CD14-positive monocyte (primary cell): ENCODE measurements at places on chromosomes 1 and 21. TPM values are rescaled to one million over a fixed set of nuclear protein-coding genes. Genes with fewer than 3 reads are reported as not detected.
A peak's percentile ranks its signal among the peaks of the same experiment; 100 is the strongest.

DNA sequence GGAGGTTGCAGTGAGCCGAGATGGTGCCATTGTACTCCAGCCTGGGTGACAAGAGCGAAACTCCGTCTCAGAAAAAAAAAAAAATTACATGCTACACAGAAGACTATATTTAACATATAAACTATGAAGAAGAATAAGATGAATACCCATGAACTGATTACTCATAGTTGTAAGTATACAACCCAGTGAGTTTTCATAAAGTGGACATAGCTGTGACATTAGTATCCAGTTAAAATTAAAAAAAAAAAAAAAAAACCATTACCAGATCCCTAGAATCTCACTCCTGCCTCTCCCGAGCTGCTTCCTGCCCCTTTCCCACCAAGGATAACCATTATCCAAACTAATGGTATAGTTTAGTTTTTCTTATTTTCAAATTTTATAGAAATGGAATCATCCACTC is 37.4 kb downstream of the UBE4B start:
- no peak overlapping the region for H3K27ac ChIP-seq
- no peak for DNase-seq
- peaks cover 8% of the 10 kb centered on the region for H3K36me3 ChIP-seq

DNA sequence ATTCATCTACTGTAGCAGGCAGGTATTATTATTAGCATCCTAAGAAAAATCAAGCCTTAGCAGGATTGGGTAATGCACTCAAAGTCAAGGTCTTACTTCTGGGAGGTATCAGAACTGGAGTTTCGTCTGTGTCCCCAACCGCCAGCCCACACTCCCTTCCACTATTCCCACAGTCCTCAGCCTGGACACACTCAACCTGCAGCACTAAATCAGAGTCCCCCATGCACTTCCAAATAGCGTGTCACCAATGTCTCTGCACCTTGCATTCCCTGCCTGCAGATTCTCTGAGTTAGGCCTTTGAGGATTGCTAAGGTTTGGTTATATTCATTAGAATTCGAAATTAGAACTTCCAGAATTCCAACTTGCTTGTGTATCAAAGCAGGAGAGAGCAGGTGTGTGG is 3.9 kb downstream of the LYPD8 start:
- no peaks in the 10 kb centered on the region for H3K27me3 ChIP-seq
- no peak overlapping the region for H3K4me3 ChIP-seq
- peak overlapping the region; percentile 37 for H3K27ac ChIP-seq
- no peaks in the 10 kb centered on the region for H3K36me3 ChIP-seq
- no peak for DNase-seq

- no peaks in the 10 kb centered on the region for H3K36me3 ChIP-seq
- H3K4me1 ChIP-seq, result peaks cover 8% of the 10 kb centered on the region
- H3K4me3 ChIP-seq, result no peak overlapping the region
- no peaks in the 10 kb centered on the region for H3K27me3 ChIP-seq
- DNase-seq, result no peak
- H3K27ac ChIP-seq, result no peak overlapping the region
Measured at GRCh38 chr1:30144831-30145230, 578.6 kb downstream of the MATN1 start.

GRCh38 chr1:224747578-224747977 is 131.5 kb downstream of the CNIH3 start:
- no peak overlapping the region for H3K4me3 ChIP-seq
- H3K4me1 ChIP-seq, result no peaks in the 10 kb centered on the region
- no peak for DNase-seq
- H3K27ac ChIP-seq, result no peak overlapping the region
- H3K36me3 ChIP-seq, result no peaks in the 10 kb centered on the region
- H3K27me3 ChIP-seq, result no peaks in the 10 kb centered on the region

DNA sequence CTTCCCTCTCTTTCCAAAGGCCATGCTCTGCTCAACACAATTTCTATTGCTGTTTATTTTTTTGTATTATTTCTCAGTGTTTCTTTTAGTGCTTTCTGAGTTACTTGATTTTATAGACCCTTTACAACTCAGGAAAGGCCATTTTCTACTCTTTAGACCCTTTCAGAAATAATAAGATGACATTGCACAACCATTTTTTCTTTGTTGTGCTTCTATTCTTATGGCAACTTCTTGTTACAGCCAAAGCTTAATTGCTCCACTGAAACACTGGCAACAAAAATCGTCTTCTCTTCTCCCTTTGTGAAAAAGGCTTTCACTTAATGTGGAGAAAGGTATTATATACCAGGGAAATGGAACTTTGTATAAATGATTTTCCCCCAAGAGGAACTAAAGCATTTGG is 39.0 kb upstream of the SAMSN1 start:
- H3K4me3 ChIP-seq, result no peak overlapping the region
- peak overlapping the region; percentile 34 for H3K27ac ChIP-seq
- H3K27me3 ChIP-seq, result no peaks in the 10 kb centered on the region
- H3K36me3 ChIP-seq, result no peaks in the 10 kb centered on the region
- peaks cover 15% of the 10 kb centered on the region for H3K4me1 ChIP-seq
- DNase-seq, result no peak

DNA sequence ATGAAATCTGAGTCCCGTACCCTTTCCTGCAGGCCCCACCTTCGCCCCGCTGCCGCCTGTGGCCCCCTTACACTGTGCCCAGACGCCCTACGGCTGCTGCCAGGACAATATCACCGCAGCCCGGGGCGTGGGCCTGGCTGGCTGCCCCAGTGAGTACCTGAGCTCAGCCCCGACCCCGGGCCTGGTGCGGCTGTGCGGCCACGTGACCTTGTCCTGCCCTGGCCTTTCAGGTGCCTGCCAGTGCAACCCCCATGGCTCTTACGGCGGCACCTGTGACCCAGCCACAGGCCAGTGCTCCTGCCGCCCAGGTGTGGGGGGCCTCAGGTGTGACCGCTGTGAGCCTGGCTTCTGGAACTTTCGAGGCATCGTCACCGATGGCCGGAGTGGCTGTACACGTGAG is 25.2 kb downstream of the AGRN start:
- H3K36me3 ChIP-seq, result no peaks in the 10 kb centered on the region
- H3K4me1 ChIP-seq, result peaks cover 5% of the 10 kb centered on the region
- H3K27me3 ChIP-seq, result peaks cover under 1% of the 10 kb centered on the region
- H3K27ac ChIP-seq, result no peak overlapping the region
- no peak overlapping the region for H3K4me3 ChIP-seq

Gene NID1
- 14.4 TPM for polyA plus RNA-seq

- no peaks in the 10 kb centered on the region for H3K27me3 ChIP-seq
- DNase-seq, result no peak
- no peak overlapping the region for H3K27ac ChIP-seq
- H3K4me1 ChIP-seq, result no peaks in the 10 kb centered on the region
Measured at GRCh38 chr1:165915932-165916348, 88.5 kb downstream of the UCK2 start.

Gene RNU1-4
- not detected for polyA plus RNA-seq

Gene TRIM67
- not detected for polyA plus RNA-seq

- no peaks in the 10 kb centered on the region for H3K36me3 ChIP-seq
- H3K27me3 ChIP-seq, result peaks cover 3% of the 10 kb centered on the region
- H3K27ac ChIP-seq, result no peak overlapping the region
- H3K4me3 ChIP-seq, result no peak overlapping the region
- no peak for DNase-seq
Measured at GRCh38 chr1:12539320-12539704, 78.7 kb downstream of the DHRS3 start.

Gene CYP2J2
- not detected for polyA plus RNA-seq

GRCh38 chr1:43708002-43708410 is 670 bp downstream of the ST3GAL3 start:
- peaks cover 37% of the 10 kb centered on the region for H3K4me1 ChIP-seq
- H3K27ac ChIP-seq, result peak overlapping the region; percentile 80
- H3K27me3 ChIP-seq, result no peaks in the 10 kb centered on the region
- H3K4me3 ChIP-seq, result peak overlapping the region; percentile 89
- DNase-seq, result no peak

- H3K36me3 ChIP-seq, result no peaks in the 10 kb centered on the region
- H3K27me3 ChIP-seq, result peaks cover 15% of the 10 kb centered on the region
- no peaks in the 10 kb centered on the region for H3K4me1 ChIP-seq
- no peak overlapping the region for H3K4me3 ChIP-seq
- no peak overlapping the region for H3K27ac ChIP-seq
Measured at GRCh38 chr1:110135246-110135645, 15.0 kb upstream of the SLC6A17 start.

Gene FMOD
- not detected for polyA plus RNA-seq

DNA sequence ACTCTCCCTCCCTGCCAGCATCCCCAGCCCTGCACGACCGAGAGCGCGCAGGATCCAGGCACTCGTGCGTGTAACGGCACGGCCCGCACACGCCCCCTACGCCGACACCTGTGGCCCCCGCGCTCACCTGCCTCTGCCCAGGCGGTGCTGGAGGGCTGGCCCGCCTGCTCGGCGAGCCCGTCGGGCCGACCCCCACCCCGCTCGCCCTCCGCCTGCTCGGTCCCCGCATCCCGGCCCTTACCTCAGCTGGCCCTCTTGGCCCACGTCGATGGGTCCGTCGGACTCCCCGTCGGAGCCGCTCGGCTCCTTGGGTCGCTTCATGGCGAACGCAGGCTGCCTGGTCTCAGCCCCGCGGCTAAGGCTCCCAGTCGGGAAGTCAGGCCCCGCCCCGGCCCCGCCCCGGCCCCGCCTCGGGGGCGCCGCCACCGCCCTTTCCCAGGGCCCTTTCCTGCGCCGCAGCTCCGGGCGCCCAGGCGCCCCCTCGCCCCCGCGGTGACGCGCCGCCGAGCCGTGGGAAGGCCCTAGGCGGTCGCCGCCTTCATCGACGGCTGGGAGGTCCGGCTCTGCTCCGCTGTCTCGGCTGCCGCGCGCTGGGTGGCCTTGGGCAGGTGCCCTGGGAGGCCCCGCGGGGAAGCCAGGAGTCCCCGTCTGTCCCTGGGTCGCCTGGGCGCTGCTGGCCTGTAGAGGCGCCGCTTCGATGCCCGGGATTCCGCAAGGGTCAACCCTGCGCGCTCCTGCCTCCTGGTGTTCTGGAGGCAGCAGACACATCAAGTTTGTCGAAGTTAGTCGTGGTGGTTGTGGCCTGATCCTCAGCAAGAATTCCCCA is at the start of gene HEYL:
HEYL (minus strand) TSS at position 339 of the 826 bp plus-strand sequence; CDS start at position 321, 18 bp downstream.
- no peak within 1 kb of the TSS for H3K27ac ChIP-seq
- H3K27me3 ChIP-seq, result peaks cover 13% of the 10 kb centered on the region
- H3K4me3 ChIP-seq, result peak within 1 kb of the TSS; percentile 72
- DNase-seq, result peak; percentile 45
- H3K4me1 ChIP-seq, result peaks cover 3% of the 10 kb centered on the region

DNA sequence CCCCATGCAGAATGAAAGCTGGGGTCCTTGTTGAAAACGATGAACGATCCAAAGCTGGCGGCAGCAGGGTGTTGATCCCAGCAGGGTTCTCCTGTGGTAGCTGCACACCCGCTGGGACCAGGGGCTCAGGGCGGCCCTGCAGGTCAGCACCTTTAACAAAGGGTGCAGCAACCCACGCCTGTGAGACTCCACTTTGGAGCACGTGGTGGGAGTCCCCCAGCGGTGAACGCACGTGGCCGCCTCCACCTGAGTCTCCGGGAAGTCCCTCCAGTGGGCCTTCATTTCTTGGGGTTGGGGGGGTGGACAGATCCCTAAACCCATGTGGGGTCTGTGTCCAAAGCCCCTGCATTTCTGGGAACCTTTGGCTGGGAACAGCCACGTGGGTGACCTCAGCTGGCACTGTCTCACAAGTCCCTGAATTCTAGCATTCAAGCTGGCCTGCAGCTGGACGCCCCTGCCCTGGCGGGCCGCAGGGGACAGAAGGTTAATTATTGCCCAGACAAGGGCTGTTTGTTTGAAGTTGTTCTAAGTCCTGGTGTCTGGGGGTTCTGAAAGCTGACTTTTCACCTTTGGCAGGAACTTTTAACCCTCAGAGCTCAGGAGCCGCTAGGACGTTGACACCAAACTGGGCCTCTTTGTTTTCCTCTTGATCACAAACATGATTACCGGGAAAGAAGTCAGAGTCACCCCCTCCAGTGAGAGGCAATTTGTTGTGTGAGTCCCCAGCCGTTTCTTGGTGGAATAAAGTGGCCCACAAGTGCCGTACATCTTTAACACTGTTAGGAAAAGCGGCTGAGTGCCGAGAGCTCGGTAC is 64.5 kb downstream of the COL18A1 start:
- no peaks in the 10 kb centered on the region for H3K36me3 ChIP-seq
- no peak overlapping the region for H3K4me3 ChIP-seq
- no peaks in the 10 kb centered on the region for H3K4me1 ChIP-seq

- no peaks in the 10 kb centered on the region for H3K36me3 ChIP-seq
- no peak overlapping the region for H3K4me3 ChIP-seq
- H3K4me1 ChIP-seq, result no peaks in the 10 kb centered on the region
- no peak for DNase-seq
- H3K27me3 ChIP-seq, result no peaks in the 10 kb centered on the region
- no peak overlapping the region for H3K27ac ChIP-seq
Measured at GRCh38 chr1:186275822-186276221, 99.2 kb downstream of the TPR start.

DNA sequence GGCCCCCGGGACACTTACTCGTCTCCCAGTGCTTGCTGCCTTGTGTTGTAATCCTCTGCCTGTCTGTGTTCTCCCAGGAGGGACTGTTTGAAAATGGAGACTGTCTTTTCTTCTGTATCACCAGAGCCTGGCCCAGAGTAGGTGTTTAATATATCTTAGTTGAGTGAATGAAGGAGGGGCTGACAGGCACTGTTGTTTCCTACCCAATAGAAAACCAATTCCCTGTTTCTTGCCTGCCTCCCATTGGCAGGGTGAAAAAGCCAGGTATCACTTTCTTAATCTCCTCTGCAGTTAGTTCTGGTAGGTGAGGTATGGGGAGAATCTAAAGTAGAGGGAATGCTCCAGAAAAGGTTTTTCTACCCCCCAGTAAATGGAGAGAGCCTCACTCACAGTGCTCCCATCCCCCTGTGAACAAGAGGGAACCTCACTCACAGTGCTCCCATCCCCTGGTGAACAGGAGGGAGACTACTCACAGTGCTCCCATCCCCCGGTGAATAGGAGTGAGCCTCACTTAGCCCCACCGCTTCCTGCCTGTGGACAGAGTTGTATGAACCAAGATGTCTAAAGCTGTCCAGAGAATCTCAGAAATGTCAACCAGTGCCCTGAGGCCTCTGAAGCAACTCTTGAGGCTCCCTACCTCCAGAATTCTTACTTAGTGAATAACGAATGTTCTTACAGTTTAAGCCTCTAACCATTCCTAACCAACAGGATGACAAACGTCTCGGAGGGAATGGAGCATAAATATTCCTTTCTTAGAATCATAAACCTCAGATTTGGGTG is at the start of gene GJA5:
GJA5 (minus strand) TSS at position 122 of the 780 bp plus-strand sequence. CDS start 1,364 bp downstream, outside the sequence.
- H3K27me3 ChIP-seq, result no peaks in the 10 kb centered on the region
- no peak within 1 kb of the TSS for H3K4me3 ChIP-seq
- H3K4me1 ChIP-seq, result no peaks in the 10 kb centered on the region
- no peaks in the 10 kb centered on the region for H3K36me3 ChIP-seq

Gene TMPRSS3
- polyA plus RNA-seq, result not detected

GRCh38 chr1:235883261-235883927 is 16.7 kb upstream of the LYST start:
- no peaks in the 10 kb centered on the region for H3K36me3 ChIP-seq
- no peaks in the 10 kb centered on the region for H3K27me3 ChIP-seq
- no peak overlapping the region for H3K4me3 ChIP-seq
- DNase-seq, result peak; percentile 76

- DNase-seq, result no peak
- H3K27me3 ChIP-seq, result no peaks in the 10 kb centered on the region
- H3K4me1 ChIP-seq, result no peaks in the 10 kb centered on the region
Measured at GRCh38 chr1:200751717-200752116, 13.0 kb downstream of the CAMSAP2 start.
